ENCODE measurements at places on chromosomes 1 and 21. TPM values are rescaled to one million over a fixed set of nuclear protein-coding genes. Genes with fewer than 3 reads are reported as not detected.

- DNase-seq = no peak
Observed at GRCh38 chr1:25216123-25216522, 16.2 kb downstream of the SYF2 start.

DNA sequence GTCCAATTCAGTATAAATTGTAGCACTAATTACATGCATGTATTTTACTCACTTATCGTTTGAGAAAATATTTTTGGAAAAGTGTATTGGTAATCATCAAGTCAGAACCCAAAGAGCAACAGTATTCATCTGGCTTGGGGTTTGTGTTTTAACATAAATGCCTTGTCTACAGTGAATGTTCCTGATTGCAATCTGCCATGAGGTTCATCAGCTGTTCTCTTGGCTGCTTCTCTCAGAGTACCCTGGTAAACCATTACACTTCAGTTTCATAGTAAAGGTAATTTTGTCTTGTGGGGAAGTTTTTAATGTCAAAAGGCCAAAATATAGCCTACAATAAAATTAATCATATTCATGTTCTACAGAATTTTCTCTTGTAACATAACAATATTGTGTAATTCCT lies 150.3 kb downstream of the IFI44 start:
- DNase-seq = no peak

DNA sequence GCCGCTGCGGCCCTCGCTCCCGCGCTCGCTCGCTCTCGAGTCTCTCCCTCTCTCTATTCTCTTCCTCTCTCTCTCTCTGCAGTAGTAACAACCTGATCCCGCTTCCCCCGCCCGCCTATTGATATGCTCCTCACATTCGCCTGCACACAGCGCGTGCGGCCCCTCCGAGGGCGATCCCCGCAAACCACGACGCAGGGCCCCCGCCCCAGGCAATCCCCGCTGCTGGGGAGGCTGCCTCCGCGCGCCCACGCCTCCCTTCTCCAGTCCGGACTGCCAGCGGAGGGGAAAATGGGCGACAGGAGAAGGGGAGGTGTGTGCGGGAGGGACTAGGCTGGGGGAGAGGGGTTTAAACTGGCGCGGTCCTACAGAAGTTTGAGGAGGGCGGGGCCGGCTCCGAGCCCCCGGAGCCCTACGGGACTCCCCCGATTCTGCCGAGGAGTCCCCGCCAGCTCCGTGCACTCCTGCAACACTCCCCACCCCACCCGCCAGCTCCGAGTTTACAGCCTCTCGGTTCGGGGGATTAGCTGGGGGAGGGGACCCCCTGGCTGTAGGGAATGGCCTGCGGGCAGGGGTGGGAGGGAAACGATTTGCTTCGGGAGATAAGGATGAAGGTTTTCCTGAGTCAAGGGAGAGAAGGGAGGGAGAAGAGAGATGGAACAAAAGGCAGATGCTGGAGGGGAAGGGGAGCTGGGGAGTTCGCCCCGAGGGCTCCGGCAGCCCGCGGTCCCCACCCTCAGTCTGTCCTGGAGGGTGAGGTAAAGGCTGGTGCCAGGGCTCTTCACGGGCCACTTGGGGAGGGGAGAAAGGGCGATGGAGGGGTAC lies 66.6 kb downstream of the SYT2 start:
- no peak for DNase-seq

DNA sequence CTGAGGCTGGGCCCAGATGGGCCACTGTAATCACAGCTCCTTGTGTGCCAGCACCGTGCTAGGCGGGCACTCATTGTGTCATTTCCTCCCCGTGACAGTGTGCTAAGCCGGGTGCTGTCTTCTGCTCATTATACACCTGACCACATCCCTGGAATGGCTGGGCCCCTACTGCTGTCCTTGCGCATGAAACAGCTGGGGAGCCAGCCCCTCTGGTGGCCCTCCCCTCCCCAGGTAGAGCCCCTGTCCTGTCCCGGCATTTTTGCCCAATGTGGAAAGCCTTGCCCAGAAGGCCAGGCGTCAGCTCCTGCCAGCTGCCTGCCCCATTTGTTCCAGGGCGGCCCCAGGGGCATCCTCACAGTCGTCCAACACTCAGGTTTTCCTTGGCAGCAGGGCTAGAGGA lies 107.4 kb upstream of the CASZ1 start:
- DNase-seq = no peak

Gene CD1B
- polyA plus RNA-seq = not detected

Gene PPM1J
- 2.1 TPM for polyA plus RNA-seq

Gene BLACAT1
- polyA plus RNA-seq = 0.06 TPM

Data from AG04450 (cell line).